ENCODE measurements at places on chromosomes 12 and 14.

GRCh38 chr14:85508863-85509262 is 21.1 kb upstream of the FLRT2 start:
- DNase-seq = no peak

DNA sequence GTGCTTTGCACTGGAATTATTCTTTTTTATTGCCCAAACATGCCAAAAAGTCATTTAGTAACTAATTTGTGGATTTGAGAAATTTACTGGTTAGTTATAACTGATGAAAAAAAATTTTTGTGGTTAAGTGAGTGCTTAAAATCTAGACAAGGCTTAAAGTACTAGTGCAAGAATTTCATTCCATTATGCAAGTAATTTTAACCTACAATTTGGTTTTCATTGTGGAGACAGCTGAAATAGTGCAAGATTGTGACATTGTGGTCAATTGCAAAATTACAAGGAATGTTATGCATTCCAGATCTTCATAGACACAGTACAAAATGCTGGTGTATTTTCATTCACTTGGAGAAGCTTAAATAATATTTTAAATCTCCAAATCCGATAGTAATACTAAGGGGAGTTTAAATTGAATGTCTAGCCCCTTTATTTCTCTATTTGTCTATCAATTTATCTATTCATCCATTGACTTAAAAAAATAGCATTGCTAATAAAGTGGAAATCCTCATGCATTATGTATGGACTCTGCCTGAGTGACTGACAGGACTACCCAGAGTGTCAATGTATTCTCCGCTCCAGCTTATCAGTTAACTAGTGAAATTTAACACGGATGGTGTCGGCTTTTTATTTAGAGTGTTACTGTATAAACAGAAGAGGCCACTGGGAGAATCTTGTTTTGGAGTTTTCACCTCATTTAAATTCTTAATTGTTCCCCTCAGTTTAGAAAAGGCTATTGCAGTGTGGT is 125.9 kb downstream of the ALX1 start:
- no peak for DNase-seq

DNA sequence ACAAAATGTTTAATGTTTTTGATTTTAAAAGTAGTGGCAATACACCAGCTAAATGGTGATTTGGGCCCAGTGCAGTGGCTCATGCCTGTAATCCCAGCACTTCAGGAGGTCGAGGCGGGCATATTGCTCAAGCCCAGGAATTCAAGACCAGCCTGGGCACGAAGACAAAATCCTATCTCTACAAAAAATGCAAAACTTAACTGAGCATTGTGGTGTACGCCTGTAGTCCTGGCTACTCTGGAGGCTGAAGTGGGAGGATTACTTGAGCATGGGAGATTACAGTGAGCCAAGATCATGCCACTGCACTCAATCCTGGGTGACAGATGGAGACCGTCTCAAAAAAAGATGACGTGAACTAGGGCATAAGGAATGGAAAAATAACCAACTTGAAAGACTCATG is 4.7 kb downstream of the RPL36AL start:
- no peak for DNase-seq

DNA sequence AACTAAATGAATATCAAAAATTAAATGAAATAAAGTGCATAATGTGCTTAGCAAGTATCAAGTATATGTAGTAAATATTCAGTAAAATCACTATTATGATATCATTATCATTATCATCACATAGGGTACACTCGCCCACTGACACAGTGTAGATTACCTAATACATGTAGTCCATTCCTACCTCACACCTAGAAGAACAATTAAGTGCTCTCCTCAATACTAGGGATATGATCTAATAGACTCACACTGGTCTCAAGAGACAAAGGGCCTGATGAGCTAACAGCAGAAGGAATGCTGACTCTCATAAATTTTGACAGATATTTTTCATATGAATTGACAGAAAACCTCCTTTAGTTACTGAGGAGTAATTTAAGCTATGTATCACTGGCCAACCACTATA is 29.1 kb downstream of the FSCB start:
- DNase-seq = no peak

DNA sequence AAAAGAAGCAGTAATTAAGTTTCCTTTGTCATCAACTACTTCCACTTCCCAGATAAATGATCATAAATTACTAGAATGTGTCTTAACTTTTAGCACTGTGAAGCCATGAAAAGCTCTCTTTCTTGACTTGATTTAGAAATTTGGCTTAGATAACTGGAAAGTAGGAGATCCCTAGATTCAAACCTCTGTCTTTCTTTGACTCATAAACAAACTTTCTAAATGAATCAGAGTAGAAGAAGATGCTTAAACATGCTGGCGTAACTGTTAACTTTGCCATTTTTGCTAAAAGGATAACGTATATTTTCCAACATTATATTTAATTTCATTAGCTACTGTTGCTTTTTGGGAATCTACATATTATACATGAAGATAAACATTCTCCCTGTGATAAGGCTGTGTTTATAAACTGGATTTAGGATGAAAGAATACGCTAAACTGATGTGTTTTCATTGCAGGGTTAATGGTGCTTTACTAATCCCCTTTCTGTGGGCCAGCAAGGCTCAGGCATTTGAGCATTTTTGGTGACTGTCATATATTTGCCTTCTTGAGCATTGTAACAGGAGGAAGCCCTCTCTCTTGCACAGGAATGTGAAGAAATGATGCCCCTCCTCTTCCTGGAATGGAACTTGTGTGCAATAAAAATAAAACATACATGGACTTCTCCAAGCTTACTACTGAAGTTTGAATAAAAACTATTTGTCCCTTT is 301.4 kb downstream of the BMP4 start:
- no peak for DNase-seq

DNA sequence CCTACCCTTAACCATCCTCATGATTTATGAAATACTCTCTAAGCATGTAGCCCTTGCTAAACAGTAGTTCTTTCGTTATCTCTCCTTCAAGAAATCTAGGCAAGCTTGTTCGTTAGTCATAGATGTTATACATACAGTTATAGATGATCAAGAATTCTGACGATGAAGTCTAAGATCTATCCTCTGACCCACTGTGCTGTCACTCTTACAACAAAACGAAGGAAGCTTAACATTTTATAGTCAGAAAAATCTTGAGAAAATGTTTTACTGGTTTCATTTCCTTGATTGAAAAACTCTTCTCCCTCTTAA is 68.9 kb downstream of the SPPL3 start:
- DNase-seq = no peak

DNA sequence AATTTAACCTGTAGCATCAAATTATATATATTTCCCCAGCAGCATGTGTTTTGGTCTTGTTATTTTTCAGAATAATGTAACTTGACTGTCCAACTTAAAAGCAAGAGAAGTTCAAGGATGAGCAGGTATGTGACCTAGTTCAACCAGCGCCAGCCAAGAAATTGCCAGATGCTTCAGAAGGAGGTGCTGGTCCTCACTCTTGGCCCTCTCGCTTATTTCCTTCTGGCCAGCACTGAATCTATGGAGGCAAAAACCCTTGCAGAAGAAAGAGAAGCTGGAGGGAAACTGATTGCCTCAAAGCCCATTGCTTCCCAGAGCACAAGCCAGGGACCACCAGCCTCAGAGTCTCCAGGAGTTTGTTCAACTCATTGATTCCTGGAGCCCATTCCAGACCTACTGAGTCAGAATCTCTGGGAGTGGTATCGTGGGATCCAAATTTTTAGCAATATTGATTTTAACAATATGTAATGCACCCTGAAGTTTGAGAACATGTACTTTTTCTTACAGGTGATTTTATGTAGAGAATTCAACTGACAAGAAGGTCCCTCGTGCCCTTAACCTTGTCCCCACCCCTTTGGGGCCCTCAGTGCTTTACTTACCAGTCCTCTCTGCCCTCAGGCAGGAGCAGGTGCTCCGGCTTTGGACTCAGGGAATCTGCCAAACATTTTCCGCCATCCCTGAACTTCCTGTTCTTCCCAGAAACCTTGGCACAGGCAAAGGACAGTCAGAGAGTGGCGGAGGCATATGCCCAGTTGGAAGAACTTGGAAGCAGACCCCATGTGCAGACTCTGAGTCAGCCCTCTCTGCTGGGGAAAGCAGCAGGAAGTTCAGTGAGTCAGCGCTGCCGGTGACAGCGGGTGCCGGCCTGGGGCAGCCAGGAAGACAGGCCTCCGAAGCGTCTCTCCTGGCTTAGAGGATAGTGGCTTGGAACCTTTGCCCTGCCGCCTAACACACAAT is 10.4 kb downstream of the BEST3 start:
- DNase-seq = peak; percentile 64

GRCh38 chr12:2309647-2310046 is 256.9 kb downstream of the CACNA1C start:
- DNase-seq = no peak

DNA sequence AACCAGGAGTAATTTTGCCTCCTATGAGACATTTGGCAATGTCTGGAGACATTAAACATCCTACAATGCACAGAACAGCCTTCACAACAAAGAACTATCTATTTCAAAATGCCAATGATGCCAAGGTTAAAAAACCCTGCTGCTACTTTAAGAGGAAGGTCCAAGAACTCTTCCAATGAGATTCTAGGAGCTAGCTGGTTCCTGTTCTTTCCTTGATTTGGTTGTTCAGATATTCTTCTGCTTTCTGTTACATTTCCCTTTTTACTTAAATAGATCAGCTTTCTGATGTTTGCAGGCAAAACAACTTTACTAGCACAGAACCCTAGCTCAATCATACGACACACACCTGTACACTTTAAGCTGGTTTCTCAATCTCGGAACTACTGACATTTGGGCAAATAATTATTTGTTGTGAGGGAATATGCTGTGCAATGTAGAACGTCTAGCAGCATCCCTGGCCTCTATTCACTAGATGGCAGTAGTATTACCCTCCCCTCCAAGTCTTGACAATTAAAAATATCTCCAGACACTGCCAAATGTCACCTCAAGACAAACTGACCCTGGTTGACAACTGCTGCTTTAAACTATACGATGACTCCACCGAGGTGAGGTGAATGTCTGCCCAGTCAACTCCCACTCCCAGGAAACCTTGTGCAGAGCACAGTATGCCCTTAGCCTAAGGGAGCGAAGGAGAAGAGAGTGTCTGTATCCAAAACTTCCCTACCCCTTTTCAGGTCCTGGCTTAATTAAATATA is 4.4 kb downstream of the BLTP3B start:
- DNase-seq = no peak

DNA sequence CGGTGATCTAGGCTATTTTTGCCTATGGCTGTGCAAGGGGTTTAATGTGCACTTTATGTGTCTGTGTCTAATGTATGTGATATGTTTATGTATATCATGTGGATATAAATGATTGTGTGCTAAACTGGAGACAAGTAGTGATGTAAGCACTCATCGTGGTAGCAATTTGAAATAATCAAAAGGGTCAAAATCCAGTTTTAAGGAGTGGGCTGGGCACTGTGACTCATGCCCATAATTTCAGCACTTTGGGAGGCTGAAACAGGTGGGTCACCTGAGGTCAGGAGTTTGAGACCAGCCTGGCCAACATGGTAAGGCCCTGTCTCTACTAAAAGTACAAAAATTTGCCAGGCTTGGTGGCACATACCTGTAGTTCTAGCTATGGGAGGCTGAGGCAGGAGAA is 2.8 kb downstream of the EDDM3A start:
- DNase-seq = no peak

DNA sequence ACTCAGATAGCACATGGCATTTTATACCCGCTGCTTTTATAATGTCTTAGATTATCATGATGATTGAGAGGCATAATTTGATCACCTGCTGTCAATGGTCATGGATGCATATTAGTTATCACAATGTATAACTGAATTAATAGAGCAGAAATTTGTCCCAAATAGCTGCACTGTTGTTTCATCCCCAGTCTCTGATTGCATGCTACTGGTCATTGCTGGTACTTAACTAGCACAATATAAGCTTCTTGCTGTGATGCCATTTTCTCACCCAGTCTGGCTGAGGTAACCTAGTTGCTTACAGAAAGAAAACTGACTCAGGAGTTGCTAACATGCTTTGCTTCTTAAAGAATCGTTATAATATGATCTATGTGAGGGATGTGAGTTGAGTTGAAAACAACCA is 76.8 kb upstream of the PLEKHA5 start:
- no peak for DNase-seq

- no peak for DNase-seq
Observed at GRCh38 chr14:101103321-101103901, 199.9 kb upstream of the RTL1 start.

DNA sequence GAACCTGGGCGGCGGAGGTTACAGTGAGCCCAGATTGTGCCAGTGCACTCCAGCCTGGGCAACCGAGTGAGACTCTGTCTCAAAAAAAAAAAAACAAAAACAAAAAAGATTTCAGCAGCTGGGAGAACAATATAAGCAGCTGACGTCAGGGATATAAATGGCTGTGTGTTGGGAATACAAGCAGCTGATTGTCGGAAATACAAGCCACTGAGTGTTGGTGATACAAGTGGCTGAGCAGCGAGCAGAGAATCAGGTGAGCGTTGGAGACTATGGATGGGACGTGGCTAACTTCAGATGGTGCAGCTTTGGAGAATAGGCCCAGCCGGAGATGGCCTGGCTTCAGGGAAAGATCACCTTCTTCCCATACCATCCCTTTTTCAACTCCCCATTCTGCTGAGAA is 32.0 kb downstream of the PSEN1 start:
- DNase-seq = no peak

GRCh38 chr14:94132285-94132887 is 3.0 kb upstream of the IFI27L2 start:
- no peak for DNase-seq

DNA sequence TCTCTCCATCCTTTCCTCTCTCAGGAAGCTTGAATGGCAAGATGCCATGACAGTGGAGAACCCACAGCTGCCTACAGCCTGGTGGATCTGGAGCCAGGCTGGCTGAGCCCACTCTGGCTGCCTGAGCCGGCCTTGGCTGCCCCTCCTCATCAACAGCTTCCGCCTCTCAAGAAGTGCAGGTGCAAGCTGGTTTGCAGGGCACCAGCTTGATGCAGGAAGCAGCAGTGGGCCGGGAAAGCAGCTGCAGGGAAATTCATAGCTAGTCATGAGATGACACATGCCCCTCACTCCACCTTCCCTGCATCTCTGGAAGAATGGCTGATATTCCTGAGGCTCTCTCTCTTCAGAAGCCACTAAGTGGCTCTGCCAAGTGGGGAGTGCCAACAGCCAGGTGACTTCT is 289.1 kb downstream of the RPS29 start:
- DNase-seq = no peak

- DNase-seq = no peak
Observed at GRCh38 chr12:89231686-89232085, 120.6 kb downstream of the DUSP6 start.

DNA sequence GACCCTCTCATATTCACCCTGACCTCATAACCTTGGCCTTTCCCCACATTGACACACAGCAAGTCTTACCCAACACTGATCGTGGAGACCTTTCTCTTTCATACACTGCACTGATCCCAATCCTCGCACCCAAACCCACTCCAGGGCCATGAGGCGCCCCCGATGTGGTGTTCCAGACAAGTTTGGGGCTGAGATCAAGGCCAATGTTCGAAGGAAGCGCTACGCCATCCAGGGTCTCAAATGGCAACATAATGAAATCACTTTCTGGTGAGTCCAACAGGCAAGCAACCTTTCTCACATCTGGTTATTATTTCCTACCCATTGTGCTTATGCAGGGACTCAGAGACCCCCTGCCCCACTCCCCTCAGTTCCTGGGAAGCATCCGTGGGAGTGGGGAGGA is 5.4 kb downstream of the MMP14 start:
- DNase-seq = no peak

GRCh38 chr12:109541413-109541726 is 31.9 kb downstream of the MMAB start:
- DNase-seq = no peak

GRCh38 chr14:22689199-22689598 is 45.0 kb upstream of the OR6J1 start:
- DNase-seq = no peak

- DNase-seq = no peak
Observed at GRCh38 chr12:66210840-66211239, 21.8 kb downstream of the IRAK3 start.

Data from right cardiac atrium (tissue), 5 donors.